Aortic smooth muscle cell (primary cell): ENCODE measurements at places on chromosomes 11 and 22. TPM values are rescaled to one million over a fixed set of nuclear protein-coding genes. Genes with fewer than 3 reads are reported as not detected.

The SPON1 gene
- 4.6 and 58.3 TPM in 2 replicates for total RNA-seq

The KCNE3 gene
- under 0.01 and 0.06 TPM in 2 replicates for total RNA-seq

The LGR4 gene
- total RNA-seq: 26.3 and 26.5 TPM in 2 replicates

The ACRV1 gene
- not detected in 2 replicates for total RNA-seq

The HTR3A gene
- not detected in 2 replicates for total RNA-seq

The IGLL1 gene
- total RNA-seq: not detected in 2 replicates

The P2RX6 gene
- 1.4 and 2.8 TPM in 2 replicates for total RNA-seq

The OR51B4 gene
- not detected in 2 replicates for total RNA-seq

The NFAM1 gene
- total RNA-seq: under 0.01 TPM in 1 of 2 replicates, not detected in the other

The FERMT3 gene
- total RNA-seq: 50.9 and 96.3 TPM in 2 replicates

The SCGB1A1 gene
- total RNA-seq: not detected in 2 replicates

The MYEOV gene
- total RNA-seq: 1.2 and 2.5 TPM in 2 replicates

The MPZL2 gene
- total RNA-seq: 0.56 and 2.0 TPM in 2 replicates

The PGM2L1 gene
- total RNA-seq: 4.5 and 7.0 TPM in 2 replicates

The OR10D3 gene
- total RNA-seq: not detected in 2 replicates

The KCNQ1OT1 gene
- total RNA-seq: 2.0 and 2.3 TPM in 2 replicates

The KDM2A gene
- total RNA-seq: 34.6 and 38.3 TPM in 2 replicates

The OR2AT4 gene
- total RNA-seq: not detected in 2 replicates

The SCARF2 gene
- total RNA-seq: 22.6 and 26.4 TPM in 2 replicates
